Smooth muscle cell of bladder (primary cell): ENCODE measurements at places on chromosomes 3 and 15. TPM values are rescaled to one million over a fixed set of nuclear protein-coding genes. Genes with fewer than 3 reads are reported as not detected.

The SLC22A13 gene
- total RNA-seq, result 0.14 and 0.28 TPM in 2 replicates

The MYL3 gene
- not detected in 2 replicates for total RNA-seq

The ENTPD3 gene
- total RNA-seq, result 0.09 and 0.14 TPM in 2 replicates

The DAZL gene
- total RNA-seq, result not detected in 2 replicates

The FYCO1 gene
- total RNA-seq, result 47.5 and 57.2 TPM in 2 replicates

The NCEH1 gene
- 6.3 and 9.2 TPM in 2 replicates for total RNA-seq
